ENCODE measurements at places on chromosomes 7 and 10.

DNA sequence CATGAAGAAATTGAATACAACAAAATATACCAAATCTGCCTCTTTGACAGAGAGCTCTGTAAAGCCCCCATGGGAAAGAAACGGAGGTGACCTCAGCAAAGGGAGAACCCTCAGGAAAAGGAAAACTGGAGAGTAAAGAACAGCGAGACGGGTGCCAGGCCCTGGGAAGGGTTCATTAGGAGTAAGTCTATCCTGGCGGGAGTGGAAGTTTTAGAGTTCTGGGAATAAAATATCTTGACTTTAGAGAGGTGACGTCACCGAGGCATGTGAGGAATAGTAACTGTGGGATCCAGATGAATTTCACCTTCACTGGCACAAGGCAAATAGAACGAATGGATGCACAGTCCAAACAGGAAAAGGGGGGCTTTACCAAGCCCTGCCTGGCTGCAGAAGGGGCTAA lies 362.8 kb upstream of the IGFBP3 start:
- no peak for DNase-seq

DNA sequence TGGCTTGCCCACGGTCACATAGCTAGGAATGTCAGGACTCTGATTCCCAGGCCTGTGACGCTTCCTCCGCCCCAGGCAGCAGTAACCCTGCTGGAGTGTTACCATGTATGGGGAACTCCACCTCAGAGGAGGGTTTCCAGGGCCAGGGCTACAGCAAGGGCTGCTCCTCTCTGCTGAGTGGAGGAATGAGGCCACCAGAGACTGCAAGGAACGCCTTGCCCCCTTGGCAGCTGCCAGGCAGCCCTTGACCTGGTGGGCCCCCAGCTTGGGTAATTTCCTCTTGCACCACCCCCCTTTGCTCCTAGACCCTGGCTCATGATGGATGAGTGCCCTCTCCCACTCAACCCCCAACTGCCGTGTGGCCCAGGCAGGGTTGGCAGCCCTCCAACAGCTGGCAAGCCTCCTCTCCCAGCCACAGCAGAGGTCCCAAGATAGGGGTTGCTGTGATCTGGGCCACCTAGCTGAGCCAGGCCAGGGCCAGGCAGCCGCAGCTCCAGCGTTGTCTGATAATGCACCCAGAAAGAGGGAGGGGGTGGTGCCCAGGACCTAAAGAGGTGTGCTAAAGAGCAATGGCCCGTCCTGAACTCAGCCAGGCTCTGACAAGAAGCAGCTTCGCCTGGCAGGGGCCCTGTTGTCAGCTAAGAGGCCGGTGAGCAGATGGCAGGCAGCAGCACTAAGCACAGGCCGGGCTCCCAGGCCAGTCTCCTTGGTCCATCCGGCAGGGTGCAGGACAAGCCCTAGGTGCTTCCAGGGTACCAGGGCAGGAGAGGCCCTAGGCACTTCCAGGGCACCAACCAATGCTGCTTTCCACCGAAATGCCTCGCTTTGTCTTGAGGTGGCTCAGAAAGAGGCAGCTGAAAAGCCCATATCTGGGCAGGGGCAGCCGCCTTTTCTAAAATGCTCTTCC lies 35.4 kb downstream of the DRGX start:
- no peak for DNase-seq

DNA sequence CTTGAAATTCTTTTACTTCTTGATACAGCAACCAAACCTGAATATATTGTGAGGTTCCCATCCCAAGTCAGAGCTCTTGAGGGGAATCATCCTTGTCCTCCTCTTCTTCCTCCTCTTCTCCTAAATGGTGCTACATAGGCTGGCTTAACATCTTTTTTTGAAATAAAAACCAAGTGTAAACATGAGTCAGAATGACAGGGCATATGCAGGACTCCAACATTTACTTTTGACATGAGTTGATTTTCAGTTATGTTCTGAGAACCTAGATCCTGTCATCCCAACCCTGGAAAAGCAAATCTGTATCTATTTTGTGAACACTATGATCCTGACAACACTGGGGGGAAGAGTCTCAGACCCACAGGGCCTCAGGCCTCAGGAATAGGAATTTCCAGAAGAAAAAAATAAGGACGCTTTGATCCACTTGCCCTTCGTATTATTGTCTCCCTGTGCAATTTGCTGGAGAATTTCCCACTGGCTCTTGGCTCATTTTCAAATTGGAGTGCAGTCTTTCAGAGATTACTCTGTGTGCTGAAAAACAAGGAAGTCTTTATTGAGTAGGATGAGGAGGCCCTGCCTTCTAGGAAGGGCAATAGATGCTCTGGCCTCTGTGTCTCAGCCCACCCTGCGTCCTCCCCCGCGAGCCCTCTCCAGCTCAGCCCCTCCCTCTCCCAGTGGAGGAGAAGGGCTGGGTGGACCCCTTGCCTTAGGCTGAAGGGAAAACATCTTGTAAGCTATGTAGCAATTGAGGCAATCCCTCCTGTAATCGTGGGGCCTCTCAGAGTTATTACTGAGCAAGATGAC lies 121.6 kb downstream of the CREB5 start:
- DNase-seq: no peak

GRCh38 chr7:157183832-157184231 lies 45.1 kb downstream of the UBE3C start:
- no peak for DNase-seq

Data from activated gamma-delta T cell treated with anti-CD3 and anti-CD28 coated beads, Interleukin-2, amount 50 U/mL, for 16 hours (primary cell).